GM12864 (cell line): ENCODE measurements at places on chromosomes 3 and 15.

- no peak for DNase-seq
Observed at GRCh38 chr3:69553888-69554287, 168.0 kb upstream of the FRMD4B start.

DNA sequence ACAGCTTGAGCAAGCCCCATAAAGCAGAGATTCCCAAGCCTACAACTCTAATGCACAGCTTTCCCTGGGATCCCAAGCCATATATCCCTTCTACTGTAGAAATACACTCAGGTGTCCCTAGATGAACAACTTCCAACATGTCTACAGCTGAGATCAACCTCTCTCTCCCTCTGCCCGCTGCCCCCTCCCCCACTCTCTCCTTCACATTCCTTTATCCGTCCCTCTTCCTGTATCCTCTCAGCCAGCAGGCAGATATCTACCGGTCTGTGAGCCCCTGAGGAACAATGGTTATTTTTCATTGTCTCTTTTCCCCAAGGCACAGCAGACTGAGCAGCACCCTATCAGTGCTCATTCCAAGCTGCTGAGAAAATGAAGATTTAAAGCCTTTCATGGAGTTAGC, 138.6 kb downstream of the SUCLG2 start:
- no peak for DNase-seq

DNA sequence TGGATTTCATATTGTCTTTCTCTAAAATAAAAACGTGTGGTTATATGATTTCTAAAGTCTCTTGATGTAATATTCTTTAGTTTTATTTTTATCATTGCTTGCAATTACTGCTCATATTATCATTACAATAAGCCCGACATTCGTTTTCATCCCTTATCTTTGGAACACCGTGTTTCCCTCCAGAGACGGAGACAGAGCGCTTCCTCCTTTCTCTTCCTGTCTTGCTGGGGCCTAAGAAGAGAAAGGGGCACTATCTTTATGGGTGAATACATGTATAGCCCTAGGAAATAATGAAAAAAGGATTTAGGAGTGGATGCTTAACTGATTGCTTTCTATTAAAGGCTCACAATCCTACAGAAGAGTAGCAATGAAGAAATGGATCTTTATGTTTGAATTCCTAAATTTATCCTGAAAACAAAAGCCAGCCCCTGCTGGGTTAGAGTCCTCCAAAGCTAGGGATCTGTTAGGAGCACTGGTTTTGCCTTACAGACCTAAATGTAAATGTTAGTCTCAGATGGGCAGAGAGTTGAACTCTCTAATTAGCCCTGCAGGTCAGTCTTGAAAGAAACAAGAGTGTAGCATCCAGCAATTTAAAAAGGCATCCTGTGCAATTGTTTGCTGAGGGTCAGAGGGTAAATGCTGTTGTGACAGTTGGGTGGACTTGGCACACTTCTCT, 145.1 kb downstream of the TP63 start:
- no peak for DNase-seq

DNA sequence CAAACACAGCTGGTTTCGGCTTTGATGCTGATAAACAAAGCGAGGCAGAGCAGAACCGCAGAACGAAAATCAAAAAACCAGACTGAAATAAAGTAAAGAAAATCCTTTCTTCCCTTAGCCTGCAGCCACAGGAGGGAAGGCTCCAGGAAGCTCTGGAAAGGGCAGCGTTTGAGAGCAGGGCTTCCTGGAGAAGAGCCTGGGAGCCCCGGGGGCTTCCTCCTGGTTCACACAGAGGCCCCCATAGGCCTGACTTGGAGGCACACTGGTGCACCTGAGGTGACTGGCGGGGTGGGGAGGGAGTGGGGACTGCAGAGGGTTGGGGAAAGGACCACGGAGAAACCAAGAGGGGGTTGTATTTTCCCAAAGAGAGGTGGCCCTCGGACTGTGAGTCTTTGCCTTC, 98.8 kb upstream of the WNT5A start:
- DNase-seq, result no peak

DNA sequence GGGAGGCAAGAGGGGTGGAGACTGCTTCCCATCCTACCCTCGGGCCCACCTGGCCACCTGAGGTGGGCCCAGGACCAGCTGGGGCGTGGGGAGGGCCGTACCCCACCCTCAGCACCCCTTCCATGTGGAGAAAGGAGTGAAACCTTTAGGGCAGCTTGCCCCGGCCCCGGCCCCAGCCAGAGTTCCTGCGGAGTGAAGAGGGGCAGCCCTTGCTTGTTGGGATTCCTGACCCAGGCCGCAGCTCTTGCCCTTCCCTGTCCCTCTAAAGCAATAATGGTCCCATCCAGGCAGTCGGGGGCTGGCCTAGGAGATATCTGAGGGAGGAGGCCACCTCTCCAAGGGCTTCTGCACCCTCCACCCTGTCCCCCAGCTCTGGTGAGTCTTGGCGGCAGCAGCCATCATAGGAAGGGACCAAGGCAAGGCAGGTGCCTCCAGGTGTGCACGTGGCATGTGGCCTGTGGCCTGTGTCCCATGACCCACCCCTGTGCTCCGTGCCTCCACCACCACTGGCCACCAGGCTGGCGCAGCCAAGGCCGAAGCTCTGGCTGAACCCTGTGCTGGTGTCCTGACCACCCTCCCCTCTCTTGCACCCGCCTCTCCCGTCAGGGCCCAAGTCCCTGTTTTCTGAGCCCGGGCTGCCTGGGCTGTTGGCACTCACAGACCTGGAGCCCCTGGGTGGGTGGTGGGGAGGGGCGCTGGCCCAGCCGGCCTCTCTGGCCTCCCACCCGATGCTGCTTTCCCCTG, 2.2 kb upstream of the FES start:
- DNase-seq, result no peak
